ENCODE measurements at places on chromosomes 12 and 14. TPM values are rescaled to one million over a fixed set of nuclear protein-coding genes. Genes with fewer than 3 reads are reported as not detected.

DNA sequence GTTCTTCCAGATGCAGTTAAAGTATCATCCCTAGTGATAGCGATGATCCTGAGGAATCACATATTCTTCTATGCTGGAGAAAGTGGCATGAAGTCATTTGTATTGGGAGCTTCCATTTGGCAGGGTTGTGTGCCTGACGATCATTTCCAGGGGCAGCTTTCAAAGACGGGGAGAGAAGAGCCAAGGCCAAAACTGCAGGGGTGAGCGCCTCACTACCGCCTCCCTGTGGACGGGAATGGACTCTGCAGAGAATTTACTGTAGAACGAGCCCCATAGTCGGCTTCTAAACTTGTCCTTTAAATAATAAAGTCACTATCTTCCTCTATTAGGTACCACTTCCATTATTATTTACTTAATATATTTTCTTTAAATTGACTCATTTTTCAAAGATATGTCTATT lies 555.9 kb upstream of the TMEM132C start:
- no peak for DNase-seq

DNA sequence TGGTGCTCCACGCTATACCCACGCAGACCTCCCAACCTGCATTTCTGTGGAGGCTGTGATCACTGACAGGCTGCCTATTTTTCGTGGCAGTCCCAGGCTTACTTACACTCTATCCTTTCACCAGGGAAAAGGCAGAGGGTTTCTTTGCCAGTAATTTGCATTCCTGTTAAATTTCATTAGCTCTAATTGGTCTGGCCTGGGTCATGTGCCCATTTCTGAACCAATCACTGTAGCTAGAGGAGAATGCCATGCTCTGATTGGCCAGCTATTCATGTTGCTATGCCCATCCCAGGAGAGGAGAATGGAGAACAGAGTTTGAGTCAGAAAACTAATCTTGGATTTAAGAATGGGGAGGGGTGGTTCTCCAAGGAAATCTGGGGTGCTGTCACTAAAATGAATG lies 43.2 kb upstream of the TUNAR start:
- no peak for DNase-seq

- peak; percentile 62 for DNase-seq
These were observed 372.8 kb downstream of the TMEM132D start for GRCh38 chr12:129530984-129531383.

The OR6C6 gene
- total RNA-seq, result not detected

Data from body of pancreas (tissue), 4 donors.